Daoy (cell line): ENCODE measurements at places on chromosomes 4 and X. TPM values are rescaled to one million over a fixed set of nuclear protein-coding genes. Genes with fewer than 3 reads are reported as not detected.

Gene CXCL5
- 0.77 TPM in 1 of 2 replicates, not detected in the other for total RNA-seq

- no peak for DNase-seq
These were observed 144.8 kb downstream of the BCOR start for GRCh38 chrX:39952989-39953388.

GRCh38 chr4:105536601-105537000 lies 15.8 kb upstream of the ARHGEF38 start:
- no peak for DNase-seq

DNA sequence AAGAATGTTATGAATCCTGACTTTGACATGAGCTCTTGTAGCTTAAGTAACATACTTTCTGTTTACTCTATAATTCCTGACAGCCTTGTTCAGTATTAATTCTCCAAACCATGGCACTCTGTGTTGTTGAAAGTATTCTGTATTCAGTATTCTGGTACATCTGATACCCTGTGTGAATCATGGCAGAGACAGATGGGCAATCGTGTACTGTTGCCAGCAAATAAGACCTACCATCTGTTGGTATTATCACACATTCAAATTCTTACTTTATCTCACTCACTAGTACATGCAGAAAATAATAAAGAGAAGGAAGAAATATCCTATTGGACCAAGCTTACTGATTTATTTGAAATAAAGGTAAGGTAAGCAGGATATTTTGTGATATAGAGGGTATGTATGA lies 7.9 kb downstream of the MBTPS2 start:
- no peak for DNase-seq

- no peak for DNase-seq
These were observed 57.0 kb downstream of the HPGDS start for GRCh38 chr4:94285666-94286065.

Gene UBL4A
- total RNA-seq, result 36.6 and 54.3 TPM in 2 replicates

GRCh38 chr4:15577508-15577907 lies 77.6 kb downstream of the FBXL5 start:
- DNase-seq, result no peak

- no peak for DNase-seq
These were observed 9.1 kb upstream of the FAM149A start for GRCh38 chr4:186095406-186095805.

DNA sequence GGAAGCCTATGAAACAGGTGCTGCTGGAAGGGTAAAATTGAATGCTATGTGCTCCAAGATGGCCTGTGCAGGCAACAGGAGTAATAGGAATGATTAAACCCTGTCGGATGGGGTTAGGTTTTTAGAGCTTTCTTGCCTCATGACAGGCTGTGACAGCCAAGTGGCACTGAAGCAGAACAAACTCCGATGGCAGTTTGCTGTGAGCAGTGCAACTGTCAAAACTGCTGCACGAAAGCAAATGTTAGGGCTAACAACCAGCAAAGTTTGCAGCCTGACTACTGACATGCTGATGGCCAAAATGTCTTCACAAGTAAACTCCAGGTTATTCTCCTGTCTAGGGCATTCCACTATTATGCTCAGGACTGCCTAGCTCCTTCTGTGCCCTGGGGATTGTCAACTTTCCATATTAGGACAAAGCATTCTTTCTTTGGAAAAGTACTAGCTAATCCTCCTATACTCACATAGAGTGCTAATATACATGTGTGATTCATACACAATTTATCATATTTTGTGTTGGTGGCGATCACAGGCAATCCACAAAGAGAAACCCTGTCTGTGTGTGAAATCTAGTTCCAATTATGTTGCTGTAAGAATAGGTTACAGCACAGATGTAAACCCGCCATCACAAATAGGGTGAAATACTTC lies 486.6 kb upstream of the TENM3 start:
- DNase-seq, result no peak
